ENCODE measurements at places on chromosomes 2 and 18. TPM values are rescaled to one million over a fixed set of nuclear protein-coding genes. Genes with fewer than 3 reads are reported as not detected.

The SCN9A gene
- 0.90 TPM for total RNA-seq

The CRYGC gene
- total RNA-seq, result not detected

The ALK gene
- 0.21 TPM for total RNA-seq

The SPP2 gene
- total RNA-seq, result not detected

The KIF1A gene
- 46.8 TPM for total RNA-seq

The CNOT9 gene
- 95.5 TPM for total RNA-seq

The TRIM43 gene
- total RNA-seq, result not detected

The C1QL2 gene
- total RNA-seq, result 0.28 TPM

The GALNT13 gene
- total RNA-seq, result 8.7 TPM

The SLC5A7 gene
- not detected for total RNA-seq

The MERTK gene
- 8.3 TPM for total RNA-seq

The MPV17 gene
- 60.8 TPM for total RNA-seq

The ANKRD44 gene
- 3.2 TPM for total RNA-seq

DNA sequence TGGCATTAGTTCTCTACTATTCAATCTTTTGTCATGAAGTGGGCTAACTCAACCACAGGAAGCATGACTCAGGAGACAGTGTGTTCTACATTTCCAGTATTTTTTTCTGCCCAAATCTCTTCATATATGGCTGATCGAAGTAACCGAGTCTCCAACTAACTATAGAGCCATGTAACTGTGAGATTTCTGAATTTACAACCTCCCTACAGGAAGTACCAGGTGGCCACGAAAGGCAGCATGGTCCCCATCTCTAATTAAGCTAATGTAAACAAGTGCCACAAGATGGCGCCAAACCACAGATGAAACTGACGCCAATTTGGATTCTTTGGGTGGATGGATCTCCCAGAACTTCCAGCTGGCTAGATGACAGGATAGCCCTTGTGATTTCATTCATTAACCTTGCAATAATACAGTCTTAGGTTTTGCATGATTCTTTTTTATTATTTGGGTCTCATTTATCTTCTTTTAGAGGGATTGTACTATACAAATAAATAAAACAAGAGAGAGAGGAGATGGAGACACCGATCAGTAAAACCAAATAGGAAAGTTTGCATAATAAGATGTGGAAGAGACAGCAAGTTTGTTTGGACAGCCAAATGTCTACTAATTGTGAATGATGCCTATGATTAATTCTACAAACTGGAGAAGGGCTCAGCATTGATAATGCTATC, 18.3 kb upstream of the ARHGAP15 start:
- peak; percentile 20 for DNase-seq

DNA sequence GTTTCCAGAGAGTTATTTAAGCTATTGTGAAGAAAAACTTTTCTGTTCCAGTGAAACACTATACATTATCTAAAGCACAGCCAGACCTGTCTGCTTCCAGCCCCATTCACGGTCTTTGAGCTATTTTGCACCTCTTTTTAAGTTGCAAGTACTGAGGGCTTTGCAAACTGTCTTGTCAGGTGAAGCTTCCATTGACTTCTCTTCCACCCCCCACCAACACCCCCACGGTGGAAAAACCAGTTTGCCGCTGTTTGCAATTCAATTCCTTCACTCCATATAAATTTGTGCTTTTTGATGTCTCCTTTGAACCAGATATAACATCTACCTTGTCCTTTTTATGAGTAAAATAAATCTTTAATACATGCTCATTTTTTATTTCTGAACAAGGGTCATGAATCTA, 15.7 kb downstream of the B3GNT7 start:
- DNase-seq, result peak; percentile 36

DNA sequence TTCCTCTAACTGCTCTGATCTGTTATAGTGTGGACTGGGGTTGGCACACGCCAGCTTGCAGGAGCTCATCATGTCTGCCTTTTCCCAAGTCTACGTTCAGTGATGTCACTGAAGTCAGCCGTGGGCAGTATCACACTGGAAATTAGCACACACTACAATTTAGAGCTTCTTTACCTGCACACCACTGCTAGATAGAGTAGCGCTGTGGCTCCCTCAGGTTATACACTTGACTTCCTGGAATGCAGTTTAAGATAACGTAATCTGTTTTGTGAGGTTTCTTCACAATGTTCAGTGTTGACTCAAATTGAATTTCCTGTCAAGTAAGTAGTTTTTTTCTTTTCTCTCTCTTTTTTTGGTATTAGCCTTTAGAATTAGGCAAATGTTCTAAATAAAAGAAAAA, 487.2 kb downstream of the DCDC2C start:
- DNase-seq, result no peak

DNA sequence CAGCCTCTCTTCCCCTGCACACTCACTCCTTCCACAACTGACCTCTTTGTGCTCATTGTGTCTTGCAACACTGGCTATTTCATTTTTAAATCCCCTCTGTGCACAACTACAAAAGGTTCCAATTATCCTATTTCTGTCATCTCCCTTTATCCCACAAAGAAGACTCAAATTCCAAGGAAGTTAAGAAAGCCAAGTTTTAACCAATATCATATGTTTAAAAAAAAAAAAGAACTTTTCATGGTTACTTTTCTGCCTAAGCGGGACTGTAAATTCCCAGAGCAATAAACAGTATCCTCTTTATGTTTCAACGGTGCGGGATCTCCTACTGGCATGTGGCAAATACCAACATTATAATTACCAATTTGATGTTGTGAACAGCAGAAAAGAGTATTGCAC, 83.8 kb downstream of the DOCK10 start:
- no peak for DNase-seq

- peak; percentile 86 for DNase-seq
Observed at GRCh38 chr2:70767079-70767698, 811 bp downstream of the ADD2 start.

DNA sequence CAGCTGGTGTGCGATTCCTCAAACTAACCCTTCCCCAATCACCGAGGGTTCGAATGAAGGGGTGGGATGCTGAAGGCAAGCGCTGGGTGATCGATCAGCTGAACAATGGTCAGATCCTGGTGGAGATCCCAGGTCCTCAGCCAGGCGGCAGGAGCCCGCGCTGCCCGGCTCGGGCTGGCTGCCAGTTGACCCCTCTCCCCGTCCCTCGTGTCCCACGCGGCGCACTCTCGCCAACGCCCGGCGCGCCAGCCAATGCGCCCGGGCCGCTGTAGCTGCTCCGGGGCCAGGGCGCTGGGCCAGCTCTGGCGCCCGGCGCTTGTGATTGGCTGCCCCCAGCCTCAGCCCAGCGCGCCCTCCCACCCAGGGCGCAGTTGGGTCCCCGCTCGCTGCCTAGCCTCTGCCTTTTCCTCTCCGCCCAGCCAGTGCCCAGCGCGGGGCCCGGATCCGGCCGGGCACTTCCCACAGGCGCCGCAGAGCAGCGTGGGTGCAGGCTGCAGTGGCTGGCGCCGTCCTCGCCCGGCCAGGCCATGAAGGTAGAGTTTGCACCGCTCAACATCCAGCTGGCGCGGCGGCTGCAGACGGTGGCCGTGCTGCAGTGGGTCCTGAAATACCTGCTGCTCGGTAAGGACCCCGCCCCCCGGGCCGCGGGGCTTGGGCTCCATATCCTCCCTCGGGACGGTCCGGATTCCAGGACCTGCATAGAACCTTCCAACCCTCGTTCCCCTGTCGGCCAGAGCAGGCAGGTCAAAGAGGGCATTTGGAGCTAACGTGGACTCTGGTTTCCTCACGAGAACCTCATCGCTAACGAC, at the start of gene MOGAT1:
Gene MOGAT1, plus strand, starts transcription at position 400 of the 809 bp plus-strand sequence. Its CDS starts 128 bp downstream, at position 528.
- DNase-seq, result peak; percentile 93

- no peak for DNase-seq
Observed at GRCh38 chr2:200756618-200757321, 54.9 kb upstream of the BZW1 start.

- DNase-seq, result peak; percentile 78
Observed at GRCh38 chr2:172100080-172100934, 2.4 kb downstream of the DLX2 start.

GRCh38 chr2:100784681-100785080, 35.3 kb upstream of the NPAS2 start:
- DNase-seq, result no peak

DNA sequence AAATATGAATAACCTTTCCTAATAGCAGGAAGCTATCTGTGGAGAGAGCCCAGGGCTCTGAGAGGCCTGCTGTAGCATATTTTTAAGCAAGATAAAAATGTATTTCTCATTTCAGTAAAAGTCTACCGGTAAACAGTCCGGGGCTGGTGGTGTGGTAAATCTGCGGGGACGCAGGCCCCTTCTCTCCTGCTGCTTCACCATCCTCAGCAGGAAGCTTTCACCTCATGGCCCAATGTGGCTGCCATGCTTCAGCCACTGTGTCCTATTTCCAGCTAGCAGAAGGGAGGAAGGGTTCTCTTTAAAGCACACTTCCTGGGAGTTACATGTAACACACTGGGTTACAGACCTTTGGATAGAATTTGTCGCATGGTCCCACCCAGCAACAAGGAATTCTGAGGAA, 79.5 kb upstream of the ODC1 start:
- peak; percentile 8 for DNase-seq

DNA sequence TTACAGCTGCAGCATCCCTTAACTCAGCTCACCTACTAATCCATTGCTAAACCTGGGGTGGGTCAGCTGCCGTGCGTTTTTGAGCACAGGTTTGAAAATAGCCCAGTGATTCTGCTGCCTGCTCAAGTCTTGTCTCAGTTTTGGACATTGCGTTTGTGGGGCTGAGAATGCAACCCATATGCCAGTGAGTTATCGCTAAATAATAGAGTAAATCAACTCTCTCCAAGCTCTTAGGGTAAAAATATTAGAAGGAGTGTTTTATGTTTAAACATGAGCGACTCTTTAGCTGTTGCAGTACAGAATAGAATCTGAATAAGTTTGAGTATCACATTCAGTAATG, 2.1 kb downstream of the TSHZ1 start:
- DNase-seq, result no peak

DNA sequence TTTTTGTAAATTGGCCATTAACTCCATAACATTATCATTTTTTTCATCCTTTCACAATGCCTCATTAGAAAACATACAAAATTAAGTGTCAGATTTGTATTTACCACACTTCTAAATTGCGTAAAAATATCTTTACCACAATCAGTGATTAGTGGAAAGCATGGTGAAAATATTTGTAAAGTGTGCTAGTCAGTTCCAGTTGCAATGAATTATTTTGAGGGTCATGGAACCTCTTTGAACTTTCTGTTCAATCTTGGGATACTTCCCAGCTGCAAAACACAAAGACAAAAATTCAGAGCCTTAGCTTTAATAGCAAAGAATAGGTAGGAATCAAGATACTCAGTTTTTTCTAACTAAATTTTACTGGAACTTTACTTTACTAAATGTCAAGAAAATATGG, 4.0 kb upstream of the COL3A1 start:
- no peak for DNase-seq

- no peak for DNase-seq
Observed at GRCh38 chr2:119671016-119671415, 8.0 kb upstream of the TMEM177 start.

DNA sequence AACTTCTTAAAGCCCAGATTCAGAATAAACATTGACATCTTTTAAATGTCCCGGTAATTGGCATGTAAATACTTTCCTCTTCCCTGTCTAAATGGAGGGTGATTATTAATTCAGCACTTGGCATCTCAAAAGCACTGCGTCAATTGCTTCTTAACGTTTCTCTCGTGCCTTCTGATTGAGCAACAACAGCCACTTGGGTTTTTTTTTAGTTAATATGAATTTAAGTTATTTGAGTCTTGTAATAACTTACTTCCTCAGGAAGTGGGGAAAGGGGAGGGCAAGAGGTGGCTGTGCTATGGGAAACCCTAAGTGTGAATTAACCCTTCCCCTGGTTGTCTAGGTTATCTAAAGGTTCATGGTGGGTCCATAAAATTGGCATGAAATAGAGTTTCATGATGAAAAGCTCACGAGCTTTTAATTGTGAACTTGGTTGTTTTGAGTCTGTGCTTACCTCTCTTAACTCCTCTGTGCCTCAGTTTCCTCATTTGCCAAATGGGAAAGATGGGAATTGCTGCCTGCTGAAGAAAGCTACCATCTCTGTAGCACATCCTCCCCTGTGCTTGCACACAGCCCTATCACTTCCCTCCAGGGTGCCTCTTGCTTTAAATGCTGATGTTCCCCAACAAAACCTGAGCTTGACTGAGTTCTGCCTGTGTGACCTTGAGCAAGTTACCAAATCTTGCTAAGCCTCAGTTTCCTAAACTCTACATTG, 126.3 kb upstream of the BCL2L11 start:
- no peak for DNase-seq

GRCh38 chr18:50632895-50633515, 73.1 kb downstream of the MAPK4 start:
- no peak for DNase-seq

GRCh38 chr2:171490577-171490976, 31.7 kb upstream of the CYBRD1 start:
- DNase-seq, result no peak

GRCh38 chr2:225937625-225938187, 538.2 kb downstream of the NYAP2 start:
- no peak for DNase-seq

GRCh38 chr18:56402872-56403516, 235.4 kb downstream of the TXNL1 start:
- DNase-seq, result no peak

DNA sequence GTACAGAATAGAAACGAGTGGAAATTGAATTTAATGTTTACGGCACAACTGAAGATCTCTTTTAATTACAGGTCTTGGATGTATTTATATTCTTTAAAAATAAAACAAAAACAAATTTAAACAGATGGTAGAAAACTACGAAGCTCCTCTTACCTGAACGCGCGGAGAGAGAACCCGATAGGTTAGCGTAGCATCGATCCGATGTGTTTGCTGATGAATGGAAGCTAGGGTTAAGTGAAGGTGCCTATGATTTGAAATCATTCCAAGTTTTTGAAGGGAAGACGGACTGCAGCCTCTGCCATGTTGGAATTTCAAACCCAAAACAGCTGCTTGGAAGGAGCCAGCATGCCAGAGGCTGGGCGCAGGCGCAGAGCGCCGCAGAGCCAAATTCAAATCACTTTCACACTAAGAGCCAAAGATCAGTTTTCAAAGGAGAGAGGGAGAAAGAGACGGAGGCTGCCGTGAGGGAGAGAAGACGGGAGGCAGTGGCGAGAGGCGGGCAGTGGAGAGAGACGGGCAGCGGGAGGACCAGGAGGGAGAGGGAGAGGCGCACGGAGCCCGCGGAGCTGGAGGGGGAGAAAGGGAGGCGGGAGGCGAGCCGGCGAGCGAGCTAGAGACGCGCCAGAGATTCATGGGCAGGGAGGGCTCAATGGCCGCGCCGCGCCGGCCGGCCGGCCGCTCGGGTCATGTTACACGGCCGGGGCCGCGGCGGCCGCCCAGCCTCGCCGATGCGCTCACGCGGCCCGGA, at the start of gene FIGN:
Gene FIGN, minus strand, starts transcription at position 324 of the 748 bp plus-strand sequence. CDS start 1,081 bp downstream, outside the sequence.
- DNase-seq, result peak; percentile 81

- DNase-seq, result no peak
Observed at GRCh38 chr2:178491612-178492011, 11.4 kb downstream of the PLEKHA3 start.

GRCh38 chr18:3789525-3789924, 339.6 kb downstream of the TGIF1 start:
- no peak for DNase-seq
